ENCODE measurements at places on chromosomes 3 and 15.

DNA sequence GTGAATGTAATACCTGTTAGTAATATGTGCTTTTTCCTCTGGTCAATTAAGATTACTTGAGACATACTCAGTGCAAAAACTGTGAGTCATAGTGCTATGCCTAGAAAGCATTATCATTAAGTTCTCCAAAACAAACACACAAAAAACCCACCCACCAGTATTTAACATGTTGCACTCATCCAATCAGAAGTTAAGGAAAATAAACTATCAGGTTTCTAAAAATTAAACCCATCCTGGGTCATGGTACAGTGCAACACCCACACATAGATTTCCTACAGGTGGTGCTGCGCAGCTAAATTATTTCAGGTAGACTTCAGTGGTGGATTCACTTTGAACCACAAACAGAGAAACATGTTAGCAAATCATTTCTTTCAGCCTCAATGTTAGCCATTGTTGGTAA, 264.4 kb upstream of the VEPH1 start:
- DNase-seq: no peak

- no peak for DNase-seq
These were observed 123.2 kb downstream of the GOLIM4 start for GRCh38 chr3:167972502-167972901.

DNA sequence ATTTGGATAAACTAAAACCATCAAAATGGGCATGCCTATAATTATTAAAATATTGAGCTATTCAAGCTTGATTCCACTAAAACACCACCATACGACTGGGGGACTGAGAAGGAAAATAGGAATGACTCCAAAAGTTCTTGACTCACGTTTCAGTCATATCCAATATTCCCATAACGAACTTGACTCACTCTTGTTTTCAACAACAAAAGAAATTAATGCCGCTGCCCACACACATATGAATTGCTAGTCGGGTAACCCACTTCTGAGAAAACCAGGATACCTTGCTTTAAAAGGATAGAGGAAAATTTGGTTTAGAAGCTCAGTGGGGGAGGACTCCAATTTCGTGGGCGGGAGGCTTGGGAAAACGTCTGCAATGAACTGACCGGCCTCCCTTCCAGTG, 5.2 kb downstream of the HTR3C start:
- no peak for DNase-seq

- no peak for DNase-seq
These were observed 109.9 kb upstream of the GAP43 start for GRCh38 chr3:115513416-115513800.
